ENCODE measurements at places on chromosomes 11 and 22.

DNA sequence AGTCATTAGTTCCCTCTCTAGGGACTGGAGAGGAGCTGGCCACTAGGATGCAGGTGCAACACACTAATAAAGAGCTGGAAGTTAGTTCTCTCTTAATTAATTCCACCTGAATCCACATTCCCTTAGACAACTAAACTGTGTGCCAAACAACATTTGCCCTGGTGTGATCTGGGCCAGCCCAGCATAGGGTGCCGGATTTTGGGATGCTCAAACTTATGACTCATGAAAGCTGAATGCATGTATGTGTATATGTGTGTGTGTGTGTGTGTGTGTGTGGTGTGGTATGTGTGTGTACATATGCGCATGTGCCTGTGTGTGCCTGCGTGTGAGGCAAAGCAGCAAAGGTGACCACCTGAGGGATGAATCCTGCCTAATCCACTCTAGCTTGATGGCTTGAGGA, 110.7 kb downstream of the EHF start:
- DNase-seq: no peak

DNA sequence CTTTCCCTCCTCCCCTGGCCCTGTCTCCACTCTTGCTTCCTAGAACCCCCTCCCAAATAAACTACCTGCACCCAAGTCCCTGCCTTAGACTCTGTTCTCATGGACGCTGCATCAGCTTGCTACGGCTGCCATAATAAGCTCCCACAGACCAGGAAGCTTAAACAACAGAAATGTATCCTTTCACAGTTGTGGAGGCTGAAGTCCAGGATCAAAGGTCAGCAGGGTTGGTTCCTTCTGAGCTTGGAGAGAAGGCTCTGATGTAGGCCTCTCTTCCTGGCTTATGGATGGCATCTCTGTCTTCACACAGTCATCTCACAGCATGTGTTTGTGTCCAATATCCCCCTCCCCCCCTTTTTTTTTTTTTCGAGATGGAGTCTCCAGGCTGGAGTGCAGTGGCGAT, 23.4 kb downstream of the CBX7 start:
- no peak for DNase-seq

GRCh38 chr11:441043-441417, 781 bp downstream of the ANO9 start:
- DNase-seq: no peak

GRCh38 chr11:46342239-46342638, 5.0 kb upstream of the DGKZ start:
- no peak for DNase-seq

DNA sequence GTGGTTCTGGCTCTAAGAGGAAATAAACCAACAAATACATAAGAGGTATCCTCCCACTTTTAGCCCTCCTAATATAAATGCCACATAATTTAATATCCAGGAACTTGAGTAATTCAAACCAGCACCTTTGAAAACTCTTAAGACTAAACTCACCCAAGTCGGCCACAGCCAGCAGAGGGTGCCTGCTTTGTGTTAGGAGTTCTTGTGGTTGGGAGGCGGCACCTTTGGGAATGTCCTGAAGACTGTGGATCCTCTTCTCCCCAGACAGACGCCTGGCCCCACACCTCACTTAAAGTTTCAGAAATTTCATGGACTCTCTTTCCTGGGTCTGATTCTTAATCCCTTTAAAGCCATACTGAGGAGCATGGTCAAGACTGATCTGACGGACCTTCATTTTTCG, 169.0 kb downstream of the TBC1D22A start:
- no peak for DNase-seq

GRCh38 chr11:109984634-109985289, 108.4 kb upstream of the ZC3H12C start:
- no peak for DNase-seq

DNA sequence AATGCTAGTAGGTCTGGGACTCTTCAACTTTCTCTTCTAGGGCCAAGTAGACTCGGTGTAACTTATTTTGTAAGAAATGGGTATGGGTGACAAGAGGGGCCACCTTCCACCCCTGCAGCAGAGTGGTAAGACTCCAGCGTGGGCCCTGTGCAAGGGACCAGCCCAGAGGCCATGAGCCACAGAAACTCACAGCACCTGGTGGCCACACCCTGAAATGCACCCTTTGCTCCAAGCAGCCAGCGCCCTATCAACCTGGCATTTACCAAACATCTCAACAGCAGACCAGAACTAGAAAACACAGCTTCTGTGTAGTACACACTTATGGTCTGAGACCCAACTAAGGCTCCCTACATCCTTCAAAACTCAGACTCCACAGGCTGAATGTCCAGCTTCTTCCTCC, 5.7 kb downstream of the CDCA5 start:
- no peak for DNase-seq

DNA sequence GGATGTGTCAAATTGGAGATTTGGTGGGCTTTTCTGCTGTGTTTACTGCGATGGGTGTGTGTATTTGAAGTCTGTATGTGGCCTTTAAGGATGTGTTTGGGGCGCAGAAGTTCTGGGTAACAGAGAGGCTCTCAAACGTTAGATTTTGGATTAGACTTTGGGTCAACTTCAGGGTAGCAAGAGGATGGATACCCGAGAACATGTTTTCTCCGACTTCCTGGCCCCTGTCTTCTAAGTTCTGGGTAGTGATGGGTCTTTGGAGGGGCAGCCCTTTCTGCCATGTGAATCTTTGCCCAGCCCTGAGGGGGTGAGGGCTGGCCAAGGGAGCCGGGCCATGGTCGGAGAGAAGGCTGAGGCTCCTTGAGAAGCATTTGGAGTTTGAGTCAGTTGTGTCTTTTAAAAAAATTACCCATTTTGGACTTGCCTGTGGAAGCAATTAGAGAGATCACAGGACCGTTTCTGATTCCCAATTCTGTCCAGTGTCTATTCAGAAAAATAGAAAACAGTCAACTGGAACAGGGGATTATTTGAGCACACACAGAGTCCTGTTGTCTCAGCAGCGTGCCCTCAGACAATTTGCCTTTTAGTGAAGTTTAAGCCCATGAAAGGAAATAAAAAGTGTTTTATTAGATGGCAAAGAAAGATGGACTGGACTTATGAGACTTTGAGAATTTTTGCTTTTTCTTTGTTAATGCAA, 114.4 kb downstream of the PTPRJ start:
- no peak for DNase-seq
